Urinary bladder (tissue), 4 donors: ENCODE measurements at places on chromosomes 3 and 15. TPM values are rescaled to one million over a fixed set of nuclear protein-coding genes. Genes with fewer than 3 reads are reported as not detected.

GRCh38 chr15:60895986-60896385 lies 333.1 kb downstream of the RORA start:
- no peak for DNase-seq

DNA sequence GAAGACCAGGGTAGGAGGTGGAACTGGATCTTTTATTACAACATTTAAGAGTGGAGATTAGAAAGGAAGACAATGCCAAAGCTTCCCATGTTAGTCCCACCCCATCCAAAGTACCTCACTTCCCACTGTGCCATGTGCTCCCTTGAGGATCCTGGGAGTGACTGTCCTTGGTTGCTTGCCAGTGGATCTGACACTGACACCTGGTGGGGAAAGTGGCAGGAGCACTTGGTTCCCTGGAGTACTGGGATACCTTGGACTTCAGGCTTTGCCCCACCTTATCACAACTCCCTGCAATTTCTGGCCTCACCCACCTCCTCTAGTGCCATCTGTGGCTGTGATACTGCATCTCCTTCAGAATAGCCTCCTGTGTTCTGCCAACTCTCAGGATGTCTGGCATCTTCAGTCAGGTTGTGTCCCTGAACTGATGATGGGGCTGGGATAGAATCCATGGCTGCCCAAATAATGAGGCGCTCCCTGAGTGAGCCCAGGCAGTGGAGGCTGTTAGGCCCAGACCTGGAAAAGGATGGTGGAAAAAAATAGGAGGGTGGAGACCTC lies 1.3 kb downstream of the ELL3 start:
- DNase-seq = no peak

DNA sequence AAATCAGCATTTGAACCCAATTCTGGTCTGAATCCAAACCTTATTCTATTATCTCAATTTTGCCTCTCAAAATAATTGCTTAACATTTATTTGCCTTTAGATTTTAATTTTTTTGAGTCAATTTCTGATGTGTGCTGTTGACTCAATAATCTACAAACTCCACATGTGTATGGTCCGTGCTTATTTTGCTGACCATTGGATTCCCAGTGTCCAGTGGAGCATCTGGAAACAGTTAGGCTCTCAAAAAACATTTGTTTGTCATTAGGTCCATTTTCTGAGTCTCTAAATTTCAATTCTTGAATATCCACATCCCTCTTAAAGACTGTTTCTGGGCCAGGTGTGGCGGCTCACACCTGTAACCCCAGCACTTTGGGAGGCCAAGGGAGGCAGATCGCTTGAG lies 19.2 kb upstream of the MYZAP start:
- DNase-seq = no peak

DNA sequence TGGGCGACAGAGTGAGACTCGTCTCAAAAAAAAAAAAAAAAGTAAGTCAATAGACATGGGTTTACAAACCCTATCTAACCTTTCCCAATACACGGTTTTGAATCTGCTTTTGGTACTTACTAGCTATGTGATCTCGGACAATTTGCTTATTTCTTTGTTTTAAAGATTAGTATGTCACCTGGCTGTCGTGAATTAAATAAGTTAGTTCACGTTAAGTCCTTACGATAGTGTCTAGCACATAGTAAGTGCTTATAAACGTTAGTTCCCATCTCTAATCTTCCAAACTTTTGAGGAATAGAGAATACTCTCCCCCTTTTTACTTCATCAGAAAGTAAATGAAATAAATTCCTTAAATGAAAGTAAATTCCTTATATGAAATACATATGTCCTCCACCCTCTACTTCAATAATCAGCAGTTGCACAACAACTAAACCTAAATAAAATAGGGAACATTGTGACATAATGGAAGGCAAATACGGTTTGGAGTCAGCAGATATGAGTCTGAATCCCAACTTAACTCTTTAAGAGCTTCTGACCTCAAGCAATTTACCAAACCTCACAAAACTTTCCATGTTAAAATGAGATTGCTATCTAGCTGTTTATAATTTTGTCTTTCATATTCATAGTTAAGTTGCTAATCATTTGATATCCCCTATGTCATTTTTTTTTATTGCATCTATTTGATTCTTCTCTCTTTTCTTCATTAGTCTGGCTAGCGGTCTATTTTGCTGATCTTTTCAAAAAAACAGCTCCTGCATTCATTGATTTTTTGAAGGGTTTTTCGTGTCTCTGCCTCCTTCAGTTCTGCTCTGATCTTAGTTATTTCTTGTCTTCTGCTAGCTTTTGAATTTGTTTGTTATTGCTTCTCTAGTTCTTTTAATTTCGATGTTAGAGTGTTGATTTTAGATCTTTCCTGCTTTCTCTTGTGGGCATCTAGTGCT lies 134.6 kb downstream of the PEAK1 start:
- DNase-seq = no peak

- no peak for DNase-seq
Measured at GRCh38 chr15:34241376-34242330, 16.8 kb downstream of the EMC4 start.

GRCh38 chr3:50423543-50423942 lies 64.2 kb upstream of the TMEM115 start:
- DNase-seq = no peak

DNA sequence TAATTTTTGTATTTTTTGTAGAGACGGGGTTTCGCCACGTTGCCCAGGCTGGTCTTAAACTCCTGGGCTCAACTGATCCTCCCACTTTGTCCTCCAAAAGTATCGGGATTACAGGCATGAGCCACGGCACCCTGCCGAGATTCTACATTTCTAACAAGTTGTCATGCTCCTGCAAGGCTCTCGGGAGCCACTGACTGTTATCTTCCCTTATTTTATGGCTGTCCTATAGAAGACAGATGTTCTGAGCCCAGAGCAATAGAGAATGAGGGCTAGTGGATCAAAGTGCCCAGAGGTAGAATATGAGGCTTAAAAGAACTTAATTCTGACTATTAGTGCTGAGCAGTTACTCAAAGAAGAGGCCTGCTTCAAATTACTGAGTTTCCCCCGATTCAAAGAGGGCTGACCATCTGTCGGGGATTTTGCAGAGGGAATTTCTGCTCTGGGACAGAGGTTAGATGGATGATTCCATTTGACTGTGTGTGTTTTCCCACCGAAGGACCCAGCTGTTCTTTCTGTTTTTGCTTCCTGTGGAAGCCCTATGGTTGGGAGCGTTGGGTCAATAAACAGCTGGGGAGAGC lies 39.5 kb downstream of the ITPR1 start:
- DNase-seq = no peak

DNA sequence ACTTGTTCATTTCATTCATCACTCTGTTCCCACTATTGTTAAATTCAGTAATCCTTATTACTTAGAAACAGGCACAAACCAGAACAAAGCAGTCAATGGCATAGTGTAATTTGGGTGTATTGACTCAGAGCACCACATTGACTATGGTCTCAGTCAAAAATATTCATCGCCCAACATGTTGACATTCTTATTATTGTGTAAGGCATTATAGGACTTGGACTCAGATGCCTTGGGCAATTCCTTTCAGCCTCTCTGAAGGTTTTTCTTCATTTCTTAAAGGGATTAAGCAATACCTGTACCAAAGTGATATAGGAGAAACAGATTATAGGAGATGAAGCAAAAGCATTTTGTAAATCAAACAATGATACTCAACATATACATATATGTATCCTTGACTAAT lies 114.7 kb upstream of the BHLHE40 start:
- no peak for DNase-seq

ADGRG7 gene
- total RNA-seq = 0.11 TPM

MNS1 gene
- 7.1 TPM for total RNA-seq

GOLGA8J gene
- total RNA-seq = not detected
